IMR-90 (cell line): ENCODE measurements at places on chromosomes 7 and 10.
A peak's percentile ranks its signal among the peaks of the same experiment; 100 is the strongest.

DNA sequence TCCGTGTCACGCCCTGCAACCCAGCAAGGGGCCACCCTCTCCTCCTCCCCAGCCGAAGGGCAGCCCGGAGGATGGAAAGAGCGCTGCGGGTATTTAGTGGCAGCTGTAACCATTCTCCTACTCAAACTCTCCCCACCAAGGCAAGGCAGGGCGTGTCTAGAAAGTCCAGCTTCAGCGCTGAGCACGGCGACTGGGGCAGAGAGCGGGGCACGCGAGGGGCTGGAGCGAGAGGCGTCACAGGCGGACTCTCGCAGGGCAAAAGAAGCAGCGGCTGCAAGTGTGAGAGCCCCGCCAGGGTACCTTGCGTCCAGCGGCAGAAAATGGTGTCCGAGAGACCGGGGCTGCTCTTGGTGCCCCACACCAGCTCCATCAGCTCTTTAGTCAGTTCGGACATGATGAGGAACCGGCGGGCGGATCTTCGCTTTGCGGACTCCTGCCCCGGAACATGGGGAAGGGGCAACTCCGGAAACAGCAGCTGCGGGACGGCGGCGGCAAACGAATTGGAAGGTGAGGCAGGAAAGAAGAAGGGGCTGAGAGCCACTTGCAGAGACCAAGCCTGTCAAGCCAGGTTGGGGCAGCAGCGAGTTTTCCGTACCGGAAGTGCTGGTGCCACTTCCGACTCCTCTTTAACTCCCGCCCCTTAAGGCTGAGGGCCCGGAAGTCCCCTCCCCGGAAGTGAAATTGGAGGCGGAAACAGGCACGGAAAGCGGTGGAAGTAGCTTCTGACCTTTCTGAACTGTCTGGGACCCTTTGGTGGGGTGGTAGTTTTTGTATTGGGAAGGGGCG is at the start of gene MINDY3:
Gene MINDY3 (minus strand): TSS at position 602 of the 786 bp plus-strand sequence. CDS start 208 bp downstream, at position 394.
- DNase-seq, result peak; percentile 74

GRCh38 chr10:11018432-11018841 is 765 bp downstream of the CELF2 start:
- no peak for DNase-seq

- DNase-seq, result no peak
Measured at GRCh38 chr10:14144451-14144850, 186.3 kb downstream of the FRMD4A start.

DNA sequence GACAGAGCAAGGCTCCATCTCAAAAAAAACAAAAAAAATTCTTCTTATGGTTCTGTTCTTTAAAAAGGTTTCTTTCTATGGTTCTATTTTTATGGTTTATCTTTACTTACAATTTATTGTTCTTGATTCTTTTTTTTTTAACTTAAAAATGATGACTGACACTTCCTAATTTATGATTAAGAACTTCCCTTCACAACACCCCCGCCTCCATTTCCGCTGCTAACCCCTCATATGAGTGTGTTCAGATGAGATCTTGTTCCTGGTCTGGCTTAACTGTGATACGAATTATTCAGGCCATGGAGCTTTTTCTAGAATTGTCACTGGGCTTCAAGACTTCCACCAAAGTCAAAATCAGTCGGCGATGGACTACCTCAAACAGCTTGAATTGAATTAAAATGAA is 33.9 kb downstream of the PTER start:
- no peak for DNase-seq

DNA sequence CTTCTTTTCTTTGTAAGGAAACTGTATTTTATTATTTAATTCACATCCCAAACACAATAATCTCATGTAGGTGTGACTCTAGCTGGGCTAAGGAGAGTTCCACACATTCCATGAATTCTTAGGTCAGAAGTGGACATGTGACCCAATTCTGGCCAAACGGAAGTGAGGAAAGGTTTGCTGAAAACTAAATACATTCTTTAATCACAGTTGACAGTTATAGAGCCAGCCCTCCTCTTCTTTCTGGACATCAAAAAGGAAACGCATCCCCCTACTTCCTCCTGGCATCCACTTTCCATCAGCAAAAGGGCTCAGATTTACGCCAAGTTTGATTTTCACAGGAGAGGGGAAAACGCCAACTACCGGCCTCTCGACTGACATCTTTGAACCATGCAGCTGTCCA is 774.4 kb upstream of the POM121L12 start:
- no peak for DNase-seq
